ENCODE measurements at places on chromosomes 13 and 19. TPM values are rescaled to one million over a fixed set of nuclear protein-coding genes. Genes with fewer than 3 reads are reported as not detected.

DNA sequence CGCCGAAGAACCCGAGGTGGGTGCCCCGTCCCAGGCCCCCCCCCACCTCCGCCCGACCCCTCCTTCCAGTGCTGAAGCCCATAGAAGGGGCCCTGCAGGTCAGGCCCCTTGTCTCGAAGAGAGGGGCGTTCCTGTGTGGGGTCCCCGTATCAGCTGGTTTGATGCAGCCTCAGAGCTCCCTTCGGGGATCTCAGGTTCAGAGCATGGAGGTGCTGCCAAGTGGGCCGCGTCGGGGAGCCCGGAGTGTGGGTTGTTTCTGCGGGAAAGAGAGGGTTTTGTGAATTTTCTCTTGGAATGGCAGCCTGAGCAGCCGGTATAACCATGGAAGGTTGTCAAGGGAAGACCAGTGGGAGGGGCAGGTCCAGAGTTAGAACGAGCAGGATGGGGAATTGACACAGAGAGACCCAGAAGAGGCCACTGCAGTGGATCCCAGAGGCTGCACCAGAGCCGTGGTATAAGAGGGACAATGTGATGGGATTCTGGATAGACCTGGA lies 384 bp downstream of the TRAPPC2B start:
- H3K4me3 ChIP-seq, result peak overlapping the region; percentile 78
- H3K4me1 ChIP-seq, result no peaks in the 10 kb centered on the region
- H3K27ac ChIP-seq, result peak overlapping the region; percentile 81

GRCh38 chr19:55094456-55095259 lies 19.0 kb downstream of the EPS8L1 start:
- H3K27me3 ChIP-seq, result no peaks in the 10 kb centered on the region
- H3K4me3 ChIP-seq, result no peak overlapping the region
- no peaks in the 10 kb centered on the region for H3K4me1 ChIP-seq

DNA sequence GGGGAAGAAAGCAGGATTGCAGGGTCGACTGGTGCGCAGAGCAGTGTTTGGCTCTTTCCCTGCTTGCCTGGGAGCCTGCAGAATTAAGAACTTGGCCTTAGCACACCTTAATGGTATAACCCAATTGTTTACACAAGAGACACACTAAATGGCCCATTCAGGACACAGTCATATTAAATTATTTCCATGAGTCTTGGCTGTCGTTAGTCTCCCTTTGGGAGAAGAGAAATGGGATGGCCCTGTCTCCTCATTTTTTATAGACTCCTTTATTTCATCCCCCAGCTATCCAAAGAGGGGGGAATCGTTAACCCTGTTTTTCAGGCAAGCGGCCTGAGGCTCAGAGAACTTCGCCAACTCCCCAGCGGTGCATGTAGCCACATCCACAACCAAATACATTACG lies 282.5 kb downstream of the SUCLA2 start:
- no peak overlapping the region for H3K4me3 ChIP-seq
- H3K36me3 ChIP-seq, result no peaks in the 10 kb centered on the region
- H3K27me3 ChIP-seq, result no peaks in the 10 kb centered on the region
- H3K27ac ChIP-seq, result no peak overlapping the region
- no peaks in the 10 kb centered on the region for H3K4me1 ChIP-seq
- no peak for DNase-seq

- no peaks in the 10 kb centered on the region for H3K27me3 ChIP-seq
- H3K36me3 ChIP-seq, result no peaks in the 10 kb centered on the region
- DNase-seq, result no peak
- no peak overlapping the region for H3K27ac ChIP-seq
- H3K4me1 ChIP-seq, result no peaks in the 10 kb centered on the region
- no peak overlapping the region for H3K4me3 ChIP-seq
Measured at GRCh38 chr13:26743971-26744370, 16.6 kb downstream of the GPR12 start.

- peaks cover 3% of the 10 kb centered on the region for H3K4me1 ChIP-seq
- H3K27me3 ChIP-seq, result no peaks in the 10 kb centered on the region
- H3K27ac ChIP-seq, result no peak overlapping the region
- DNase-seq, result no peak
Measured at GRCh38 chr19:29815231-29815630, 3.4 kb downstream of the CCNE1 start.

GRCh38 chr13:93378184-93378583 lies 151.6 kb downstream of the GPC6 start:
- no peaks in the 10 kb centered on the region for H3K4me1 ChIP-seq
- H3K4me3 ChIP-seq, result no peak overlapping the region
- no peak overlapping the region for H3K27ac ChIP-seq
- DNase-seq, result no peak
- H3K36me3 ChIP-seq, result no peaks in the 10 kb centered on the region
- H3K27me3 ChIP-seq, result no peaks in the 10 kb centered on the region

DNA sequence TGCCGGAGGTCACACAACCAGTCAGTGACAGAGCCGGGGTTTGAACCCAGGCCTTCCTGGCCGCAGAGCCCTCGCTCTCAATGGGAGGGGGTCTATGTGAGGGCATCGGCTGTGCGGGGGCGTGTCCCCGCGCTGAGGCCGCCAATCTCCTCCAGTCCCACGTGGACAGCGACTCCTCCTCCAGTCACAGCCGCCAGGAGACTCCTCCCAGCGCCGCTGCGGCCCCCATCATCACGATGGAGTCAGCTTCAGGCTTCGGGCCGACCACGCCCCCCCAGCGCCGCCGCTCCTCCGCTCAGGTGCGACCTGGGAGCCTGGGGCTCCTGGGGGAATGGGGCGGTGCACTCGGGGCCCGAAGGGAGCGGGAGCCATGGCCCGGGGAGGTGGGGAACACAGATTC lies 6.0 kb downstream of the SPRED3 start:
- no peak overlapping the region for H3K4me3 ChIP-seq
- H3K4me1 ChIP-seq, result no peaks in the 10 kb centered on the region
- no peaks in the 10 kb centered on the region for H3K27me3 ChIP-seq

DNA sequence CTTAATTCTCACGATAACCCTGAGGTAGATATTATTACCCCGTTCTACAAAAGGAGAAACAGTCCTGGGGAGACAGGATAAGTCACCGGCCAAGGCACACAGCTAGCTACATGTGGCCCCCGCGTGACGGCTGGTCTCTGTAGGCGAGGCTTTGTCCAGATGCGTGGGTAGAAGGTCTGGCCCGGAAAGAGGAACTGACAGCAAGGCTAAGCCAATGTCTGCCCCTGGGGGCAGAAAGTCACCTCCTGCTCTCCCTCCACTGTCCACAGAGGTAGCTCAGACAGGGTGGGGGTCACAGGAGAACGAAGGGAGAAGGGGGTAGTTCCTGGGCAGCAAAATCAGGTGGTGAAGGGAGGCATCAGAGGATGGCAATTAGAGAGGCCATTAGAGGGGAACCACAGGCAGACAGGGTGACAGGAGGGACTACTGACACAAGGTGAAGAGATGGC lies 1.8 kb downstream of the APOC4 start:
- H3K36me3 ChIP-seq, result no peaks in the 10 kb centered on the region
- no peak overlapping the region for H3K27ac ChIP-seq
- no peak for DNase-seq
- H3K27me3 ChIP-seq, result no peaks in the 10 kb centered on the region

- H3K27me3 ChIP-seq, result no peaks in the 10 kb centered on the region
- no peaks in the 10 kb centered on the region for H3K36me3 ChIP-seq
- no peak overlapping the region for H3K4me3 ChIP-seq
Measured at GRCh38 chr19:17775245-17775927, 19.6 kb upstream of the B3GNT3 start.

DNA sequence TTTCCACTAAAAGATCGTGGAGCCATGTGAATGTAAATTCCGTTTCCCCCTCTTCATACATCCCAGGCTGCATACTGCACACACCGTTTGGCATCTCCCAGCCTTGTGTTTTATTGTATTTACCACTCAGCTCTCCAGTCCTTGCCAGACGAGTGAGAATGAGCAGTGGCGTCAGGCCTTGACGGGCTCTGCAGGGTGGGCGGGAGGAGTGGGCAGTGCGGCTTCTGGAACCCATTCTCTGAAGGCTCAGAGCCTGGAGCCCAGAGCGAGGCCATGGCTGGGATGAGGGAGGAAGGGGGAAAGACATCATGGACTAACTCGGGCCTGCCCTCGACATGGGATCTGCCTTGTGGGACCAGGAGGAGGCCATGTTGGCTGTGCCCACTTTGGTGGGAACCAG lies 25.1 kb downstream of the BICRA start:
- no peak overlapping the region for H3K4me3 ChIP-seq
- no peaks in the 10 kb centered on the region for H3K36me3 ChIP-seq
- no peak for DNase-seq
- H3K27ac ChIP-seq, result peak overlapping the region; percentile 55
- H3K4me1 ChIP-seq, result peaks cover 17% of the 10 kb centered on the region
- H3K27me3 ChIP-seq, result no peaks in the 10 kb centered on the region

DNA sequence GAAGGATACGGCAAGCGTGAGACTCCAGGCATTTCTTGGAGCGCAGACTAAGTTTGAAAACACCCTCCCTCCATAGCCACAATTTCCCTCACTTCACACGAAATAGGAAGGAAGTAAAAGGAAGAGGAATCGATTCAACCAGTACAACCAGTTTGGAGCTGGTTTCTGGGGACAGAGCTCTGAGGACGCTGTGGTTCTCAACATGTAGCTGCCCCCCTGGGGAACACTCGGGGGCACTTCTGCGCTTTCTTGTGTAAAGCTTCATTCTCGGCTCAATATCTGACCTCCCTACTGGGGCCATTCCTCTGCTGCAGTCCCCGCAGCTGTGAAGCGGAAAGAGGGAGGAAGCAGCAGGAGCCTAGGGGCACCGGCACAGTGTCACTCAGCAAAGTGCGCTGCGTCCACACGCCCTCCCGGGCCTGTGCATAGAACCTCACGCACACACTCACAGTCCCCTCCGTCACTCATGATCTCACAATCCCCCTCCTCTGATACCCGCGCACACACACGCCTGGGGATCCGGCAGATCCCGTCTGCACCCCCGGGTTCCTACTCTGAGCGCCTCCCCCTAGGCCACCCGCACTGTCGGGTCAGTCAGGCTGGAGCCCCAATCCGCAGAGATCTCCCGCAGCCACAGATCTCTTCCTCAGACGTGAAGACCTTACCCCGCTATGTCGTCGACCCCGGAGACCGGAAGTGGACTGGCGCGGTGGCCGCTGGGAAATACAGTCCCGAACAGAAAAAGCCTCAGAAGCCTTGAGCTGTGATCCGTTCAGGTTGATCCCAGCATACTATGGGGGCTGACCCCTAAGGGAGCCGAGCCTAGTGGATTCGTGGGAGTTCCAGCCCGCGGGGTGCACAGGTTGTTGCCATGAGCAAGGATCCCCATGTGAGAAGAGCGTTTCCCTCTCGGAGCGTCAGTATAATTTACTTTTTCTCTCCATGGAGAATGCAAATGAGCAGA lies at the start of gene ZNF780A:
Gene ZNF780A, minus strand, starts transcription at position 703 of the 964 bp plus-strand sequence. CDS start 6,190 bp downstream, outside the sequence.
- H3K4me3 ChIP-seq, result peak within 1 kb of the TSS; percentile 65
- peak within 1 kb of the TSS; percentile 79 for H3K27ac ChIP-seq
- no peaks in the 10 kb centered on the region for H3K27me3 ChIP-seq
- no peaks in the 10 kb centered on the region for H3K4me1 ChIP-seq
- DNase-seq, result peak; percentile 59

ZNF865 gene
- 3.2 TPM for total RNA-seq

GJB2 gene
- not detected for total RNA-seq

All from uterus (tissue), 4 donors.